Stimulated activated naive CD8-positive, alpha-beta T cell treated with anti-CD3 and anti-CD28 coated beads, Interleukin-15, Interleukin-2, amounts not matched to agents 100 U/mL and 50 U/mL, for 24 hours (primary cell): ENCODE measurements at places on chromosomes 4 and X.

DNA sequence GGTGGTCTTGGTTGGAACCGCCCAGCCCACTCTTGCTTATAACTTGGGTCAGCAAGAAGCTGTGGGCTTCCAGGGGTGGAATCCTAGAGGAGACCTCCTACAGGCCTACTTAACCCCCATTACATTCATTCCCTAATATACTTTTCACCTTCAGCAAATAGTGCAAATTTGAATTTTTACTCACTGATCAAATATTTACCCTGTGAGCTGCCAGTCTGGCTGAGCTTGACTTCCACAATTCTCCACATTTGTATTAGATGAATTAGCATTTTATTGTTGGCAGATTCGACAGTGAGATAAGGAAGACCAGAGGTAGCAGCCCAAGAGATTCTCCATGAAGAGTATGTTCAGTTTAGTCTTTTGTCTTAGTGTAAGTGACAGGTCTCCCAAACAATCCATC is 199.6 kb downstream of the BCOR start:
- DNase-seq = no peak

GRCh38 chrX:135591871-135592270 is 71.4 kb downstream of the INTS6L start:
- no peak for DNase-seq

DNA sequence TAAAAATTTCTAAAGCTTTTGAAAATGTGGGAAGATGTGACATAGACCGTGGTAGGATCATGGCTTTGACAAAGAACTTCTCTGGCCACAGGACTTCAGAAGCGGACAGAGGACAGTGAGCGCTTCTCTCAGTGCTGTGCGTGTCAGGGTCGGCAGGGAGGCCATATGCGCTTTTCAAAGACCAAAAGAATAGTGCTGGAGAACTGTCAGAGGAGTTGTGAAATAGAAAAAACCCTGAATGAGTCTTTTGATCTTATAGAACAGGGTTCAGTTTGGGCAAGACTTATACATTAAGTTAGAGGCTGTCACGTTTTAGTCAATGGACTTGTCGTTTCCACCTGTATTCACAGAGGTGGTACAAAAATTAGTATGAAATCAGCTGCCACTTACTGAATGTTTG is 77.4 kb downstream of the PTTG2 start:
- no peak for DNase-seq

GRCh38 chr4:41409594-41409895 is 128.4 kb upstream of the LIMCH1 start:
- no peak for DNase-seq

- no peak for DNase-seq
Observed at GRCh38 chr4:173242466-173243250, 74.0 kb downstream of the GALNT7 start.

GRCh38 chr4:24769571-24769970 is 25.8 kb upstream of the SOD3 start:
- no peak for DNase-seq

- DNase-seq = no peak
Observed at GRCh38 chrX:9396930-9397329, 67.9 kb upstream of the TBL1X start.

DNA sequence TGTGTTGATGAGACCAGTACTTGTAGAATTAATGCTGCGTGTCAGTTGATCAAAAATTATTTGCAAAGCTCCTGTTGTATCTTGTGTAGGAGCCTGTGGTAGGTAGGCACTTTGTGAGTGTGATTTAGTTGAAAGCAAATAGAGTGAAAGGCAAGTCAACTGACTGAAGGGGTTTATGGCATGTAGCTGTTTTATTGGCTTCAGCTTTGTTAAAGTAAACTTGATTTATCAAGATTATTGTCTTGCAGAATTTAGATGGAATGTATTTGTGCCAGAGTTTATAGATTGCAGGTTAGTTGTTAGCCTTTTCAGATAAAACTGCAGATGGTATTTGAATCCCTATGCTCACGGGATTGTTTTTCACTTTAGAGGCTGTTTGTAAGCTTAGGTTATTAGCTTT is 128.0 kb downstream of the FRAS1 start:
- DNase-seq = no peak

- no peak for DNase-seq
Observed at GRCh38 chrX:77342004-77342403, 105.2 kb upstream of the FGF16 start.

- DNase-seq = no peak
Observed at GRCh38 chr4:137124278-137124932, 407.9 kb downstream of the PCDH18 start.

- DNase-seq = no peak
Observed at GRCh38 chrX:1894026-1894294, 279.1 kb downstream of the ASMT start.

GRCh38 chr4:8911316-8912088 is 39.9 kb upstream of the HMX1 start:
- no peak for DNase-seq

GRCh38 chr4:105543346-105543745 is 9.1 kb upstream of the ARHGEF38 start:
- no peak for DNase-seq

- no peak for DNase-seq
Observed at GRCh38 chr4:182770996-182771514, 146.1 kb downstream of the DCTD start.
